HTR-8/SVneo (cell line): ENCODE measurements at places on chromosomes 3 and 15.
A peak's percentile ranks its signal among the peaks of the same experiment; 100 is the strongest.

GRCh38 chr15:67066959-67067853 lies 1.8 kb downstream of the SMAD3 start:
- DNase-seq: no peak

DNA sequence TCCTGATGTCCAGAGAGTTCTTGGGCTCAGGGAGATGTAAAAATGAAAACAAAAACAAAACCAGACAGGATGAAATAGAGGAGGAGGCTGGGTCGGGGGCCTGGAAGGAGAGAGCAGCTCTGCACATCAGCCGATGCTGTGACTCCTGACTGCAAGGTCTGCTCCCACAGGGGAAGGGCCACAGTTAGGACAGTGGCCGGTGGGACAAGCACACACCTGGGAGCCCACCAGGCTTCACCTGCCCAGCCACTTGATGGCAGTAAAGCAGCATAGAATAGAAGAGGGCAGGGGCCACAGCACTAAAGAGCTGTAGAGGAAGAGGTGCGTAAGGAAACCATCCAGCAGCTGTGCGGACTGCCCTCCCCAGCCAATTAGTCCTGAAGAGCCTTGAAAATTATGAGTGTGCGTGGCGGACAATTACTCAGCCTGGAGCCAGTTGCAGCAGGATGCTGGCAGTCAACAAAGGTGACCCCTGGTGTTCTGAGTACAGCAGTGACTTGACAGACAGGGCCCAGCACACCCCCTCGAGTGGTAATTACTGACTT lies 29.8 kb downstream of the ALS2CL start:
- no peak for DNase-seq

GRCh38 chr3:190853464-190853863 lies 9.0 kb downstream of the GMNC start:
- DNase-seq: no peak

- DNase-seq: peak; percentile 45
These were observed 15.4 kb upstream of the ZNF774 start for GRCh38 chr15:90336705-90337141.

DNA sequence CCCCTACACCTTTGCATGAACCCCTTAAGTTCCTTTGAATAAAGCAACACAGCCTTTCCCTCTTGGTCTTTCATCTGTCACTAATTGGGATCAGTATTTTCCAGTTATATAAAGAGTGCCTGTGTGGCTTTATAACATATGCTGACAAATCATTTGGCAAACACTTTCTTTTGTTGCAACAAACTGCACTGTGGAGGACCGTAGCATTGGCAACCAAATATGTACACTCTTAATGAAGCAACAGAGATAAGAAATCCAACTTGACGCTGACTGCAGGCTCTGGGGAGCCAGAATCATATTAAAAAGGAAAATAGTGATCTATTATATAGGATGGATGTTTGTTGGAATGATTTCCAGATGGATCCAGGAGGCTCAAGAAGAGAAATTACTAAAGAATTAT lies 120.1 kb upstream of the PRICKLE2 start:
- no peak for DNase-seq

DNA sequence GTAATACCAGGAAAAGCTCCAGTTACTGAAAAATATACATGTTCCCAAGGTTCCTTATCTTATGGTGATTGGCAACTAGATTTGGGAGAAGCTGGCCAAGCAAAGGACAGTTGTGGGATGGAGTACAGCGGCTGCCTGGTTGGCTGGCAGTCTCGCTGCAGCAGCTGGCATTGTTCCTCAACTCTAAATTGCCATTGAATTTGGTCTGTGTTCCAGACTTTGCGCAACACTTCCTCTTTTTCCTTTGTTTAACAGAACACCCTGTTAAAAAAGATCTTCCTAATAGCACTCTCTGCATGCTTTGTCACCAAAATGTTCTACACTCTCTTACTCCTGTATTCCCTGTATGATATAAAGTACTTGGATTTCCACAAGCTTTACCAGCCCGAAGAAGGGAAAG lies 420.6 kb upstream of the RBMS3 start:
- DNase-seq: no peak

DNA sequence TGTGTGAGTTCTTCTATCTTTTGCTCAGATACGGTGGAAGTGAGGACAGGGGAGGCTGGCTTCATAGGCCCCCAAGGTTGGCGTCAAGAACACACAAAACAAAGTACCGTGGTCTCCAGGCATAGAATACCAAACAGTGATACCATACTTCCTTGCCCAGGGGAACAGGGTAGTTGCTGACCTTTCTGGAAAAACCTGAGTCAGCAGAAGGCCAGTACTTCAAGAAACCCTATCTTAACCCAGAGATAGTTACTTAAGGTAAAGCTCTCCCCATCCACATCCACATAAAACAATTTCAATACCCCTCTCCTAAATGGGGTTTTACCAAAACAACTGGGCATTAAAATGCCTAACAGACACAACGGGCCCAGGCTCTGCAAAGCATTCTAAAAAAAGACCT lies 29.6 kb upstream of the RPS17 start:
- no peak for DNase-seq

GRCh38 chr3:35492841-35493240 lies 146.5 kb upstream of the ARPP21 start:
- DNase-seq: no peak

- no peak for DNase-seq
These were observed 14.8 kb downstream of the GNB4 start for GRCh38 chr3:179436517-179436916.

DNA sequence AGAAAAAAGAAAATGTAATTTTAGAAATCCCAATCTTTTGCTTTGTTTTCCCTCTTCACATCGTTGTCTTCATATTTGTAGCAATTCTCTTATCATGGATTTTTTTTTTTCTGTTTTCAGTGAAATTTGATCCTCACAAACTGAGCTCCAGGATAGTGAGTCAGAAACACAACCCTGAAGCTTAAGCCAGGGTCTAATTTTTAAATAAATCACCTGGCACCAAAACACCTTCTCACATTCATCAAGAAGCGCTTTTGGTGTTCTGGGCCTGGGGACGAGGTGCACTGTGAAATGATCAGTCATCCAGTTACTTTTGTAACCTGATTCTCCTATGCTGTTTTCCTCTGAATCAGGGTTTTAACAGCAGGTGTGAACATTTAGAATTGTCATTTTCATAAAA lies 87.7 kb downstream of the REC114 start:
- no peak for DNase-seq

DNA sequence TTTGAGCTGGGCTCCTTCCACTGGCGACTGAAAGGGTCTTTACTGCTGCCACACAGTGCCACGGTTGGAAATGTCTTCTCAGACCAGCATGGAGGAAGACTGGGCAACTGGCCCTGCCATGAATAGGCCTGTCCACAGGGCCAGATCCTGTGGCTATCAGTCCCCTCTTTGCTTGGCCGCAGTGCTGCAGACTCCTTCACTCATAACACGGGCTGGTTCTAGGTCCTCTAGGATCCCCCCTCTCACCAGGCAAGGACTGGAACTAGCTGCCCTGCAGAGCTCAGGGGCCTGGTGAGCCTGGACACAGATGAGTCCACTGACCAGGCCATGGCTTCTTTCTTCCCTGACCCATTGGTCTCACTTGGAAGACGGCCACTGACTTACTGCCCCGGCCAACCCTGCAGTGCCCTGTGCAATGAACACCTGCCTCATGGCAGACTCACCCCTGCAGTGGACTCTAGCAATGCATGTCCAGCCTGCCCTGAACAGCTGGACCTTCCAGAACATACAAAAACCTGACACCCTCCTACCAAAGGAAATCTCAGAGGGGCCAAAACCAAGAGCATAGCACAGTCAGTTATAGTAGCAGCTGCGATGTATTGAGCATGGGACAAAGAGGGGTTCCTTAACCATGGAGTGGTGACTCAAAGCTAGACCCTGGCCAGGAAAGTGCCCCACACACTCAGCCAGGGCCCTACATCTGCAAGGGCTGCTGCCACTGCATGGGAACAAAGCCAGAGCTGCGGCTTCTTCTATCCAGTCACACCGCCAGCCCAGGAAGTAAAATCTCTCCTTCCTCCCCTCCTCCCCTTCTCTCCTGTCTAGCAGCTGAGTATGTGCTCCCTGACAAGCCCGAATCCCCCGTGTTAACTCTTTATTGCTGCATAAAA lies 72.1 kb upstream of the ITGA11 start:
- DNase-seq: no peak

DNA sequence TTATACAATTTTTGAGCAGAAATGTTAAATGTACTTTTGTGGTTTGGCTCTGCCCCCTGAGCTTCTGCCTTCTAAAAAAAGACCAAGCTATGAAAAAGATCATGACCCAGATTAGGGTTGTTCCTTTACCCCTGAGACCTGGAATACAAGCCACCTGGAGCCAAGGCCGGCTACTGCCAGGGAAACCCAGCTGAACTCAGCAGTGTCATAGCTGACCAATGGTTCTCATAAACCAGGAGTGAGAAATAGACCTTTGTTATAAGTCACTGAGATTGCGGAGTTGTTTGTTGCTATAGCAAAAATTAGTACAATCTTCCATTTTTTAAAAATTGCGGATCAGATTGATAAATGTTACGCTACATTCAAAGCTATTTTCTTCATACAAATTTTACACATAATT lies 1261.7 kb downstream of the ROBO1 start:
- no peak for DNase-seq

GRCh38 chr15:64460724-64461720 lies 644 bp downstream of the ZNF609 start:
- peak; percentile 65 for DNase-seq

GRCh38 chr15:67808821-67809220 lies 16.5 kb upstream of the SKOR1 start:
- no peak for DNase-seq

DNA sequence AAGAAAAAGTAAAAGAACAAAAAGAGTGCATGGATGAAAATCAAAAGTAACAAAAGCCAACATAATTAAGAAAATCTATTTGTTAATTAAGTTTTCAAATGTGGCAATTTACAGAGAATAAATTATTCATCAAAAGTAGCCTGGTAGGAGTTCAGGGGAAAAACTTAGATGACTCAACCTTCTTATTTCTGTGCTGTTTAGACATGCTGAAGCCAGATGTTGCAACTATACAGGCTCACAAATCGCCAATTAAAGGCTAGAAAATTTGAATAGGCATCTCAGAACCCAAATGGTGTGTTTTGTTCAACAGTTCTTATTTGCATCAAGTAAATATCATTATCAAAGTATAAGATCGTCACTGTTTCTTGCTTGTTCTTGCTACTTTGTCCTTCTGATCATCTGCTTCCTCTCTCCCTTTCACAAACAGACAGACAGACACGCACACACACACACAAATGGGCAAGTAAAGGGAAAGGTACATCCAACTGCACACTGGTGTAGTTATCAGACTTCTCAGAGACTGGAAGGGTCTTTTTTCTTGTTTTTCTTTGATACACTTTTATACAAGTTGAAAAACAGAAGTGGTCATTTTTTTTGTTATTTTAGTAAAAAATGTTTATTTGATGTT lies 572.2 kb downstream of the MECOM start:
- DNase-seq: no peak

DNA sequence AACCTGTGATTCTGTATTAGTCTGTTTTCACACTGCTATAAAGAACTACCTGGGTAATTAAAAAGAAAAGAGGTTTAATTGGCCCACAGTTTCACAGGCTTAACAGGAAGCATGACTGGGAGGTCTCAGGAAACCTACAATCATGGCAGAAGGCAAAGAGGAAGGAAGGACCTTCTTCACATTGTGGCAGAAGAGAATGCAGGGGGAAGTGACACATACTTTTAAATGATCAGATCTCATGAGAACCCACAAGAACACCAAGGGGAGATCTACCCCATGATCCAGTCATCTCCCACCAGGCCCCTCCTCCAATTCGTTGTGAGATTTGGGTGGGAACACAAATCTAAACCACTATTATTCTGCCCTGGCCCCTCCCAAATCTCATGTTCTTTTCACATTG lies 6.1 kb downstream of the ZKSCAN7 start:
- DNase-seq: no peak

DNA sequence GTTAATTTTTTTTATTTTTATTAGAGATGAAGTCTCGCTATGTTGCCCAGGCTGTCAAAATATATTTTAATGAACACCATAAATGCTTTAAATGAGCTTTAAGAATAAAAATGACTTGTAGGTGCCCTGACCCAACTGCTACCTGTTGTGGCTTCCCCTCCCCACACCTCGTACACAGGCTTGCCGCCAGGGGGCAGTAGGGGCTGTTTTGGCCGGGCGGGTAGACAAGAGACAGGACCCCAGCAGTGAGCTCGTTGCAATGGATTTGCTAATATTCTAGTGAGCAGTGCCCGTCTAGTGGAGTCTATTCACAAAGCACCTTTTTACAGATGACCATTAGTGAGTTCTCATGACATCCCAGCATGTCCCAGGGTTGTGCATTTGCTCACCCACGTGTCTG lies 418.1 kb downstream of the OCA2 start:
- no peak for DNase-seq

DNA sequence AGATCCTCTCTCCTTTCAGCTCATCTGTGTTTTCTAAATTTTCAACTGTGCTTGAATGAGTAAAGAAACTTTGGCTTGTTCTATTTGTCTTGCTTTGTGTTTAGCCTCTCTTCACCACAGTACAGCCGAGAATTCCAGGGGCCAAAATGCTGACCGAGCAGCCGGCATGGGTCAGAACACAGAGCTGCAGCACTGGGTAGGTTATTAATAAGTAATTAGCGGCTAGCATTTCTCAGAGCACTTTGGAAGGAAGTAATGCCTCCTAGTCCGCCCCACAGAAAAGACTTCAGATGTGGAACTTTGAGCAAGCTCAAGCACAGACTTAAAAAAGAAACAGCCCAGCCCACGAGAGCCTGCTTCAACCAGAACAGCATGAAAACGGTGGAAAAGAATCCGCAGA lies 343.9 kb downstream of the ARRDC4 start:
- no peak for DNase-seq

DNA sequence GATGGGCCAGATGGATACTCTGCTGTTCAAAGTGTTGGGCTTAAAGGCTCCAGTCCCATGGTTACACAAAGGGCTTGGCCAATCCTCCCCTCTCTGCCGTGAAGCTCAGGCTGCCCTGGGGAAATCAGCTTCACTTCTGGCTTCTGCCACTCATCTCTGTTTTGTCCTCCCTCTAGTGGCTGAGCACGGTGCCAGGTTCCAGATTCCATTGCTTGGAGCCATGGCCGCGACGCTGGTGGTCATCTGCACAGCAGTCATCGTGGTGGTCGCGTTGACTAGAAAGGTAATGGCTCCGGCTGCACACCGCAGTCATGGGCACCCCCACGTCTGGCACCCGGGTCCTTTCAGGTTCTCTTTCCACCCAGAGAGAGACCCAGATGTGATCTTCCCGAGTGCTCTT lies 5.6 kb downstream of the TIGIT start:
- peak; percentile 25 for DNase-seq

DNA sequence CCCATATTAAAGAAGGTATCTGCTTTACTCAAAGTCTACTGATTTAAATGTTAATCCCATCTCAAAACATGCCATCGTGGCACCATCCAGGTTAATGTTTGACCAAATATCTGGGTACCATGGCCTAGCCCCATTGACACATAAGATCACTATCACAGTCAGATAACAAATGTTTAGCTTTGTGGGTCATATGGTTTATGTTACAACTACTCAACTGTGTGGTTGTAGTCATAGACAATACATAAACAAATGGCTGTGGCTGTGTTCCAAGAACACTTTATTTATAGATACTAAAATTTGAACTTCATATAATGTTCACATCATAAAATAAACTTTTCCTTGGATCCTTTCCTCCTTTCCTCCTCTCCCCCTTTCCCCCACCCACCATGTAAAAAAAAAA lies 9.8 kb upstream of the SNRPN start:
- no peak for DNase-seq

- DNase-seq: no peak
These were observed 53.7 kb downstream of the BDH1 start for GRCh38 chr3:197501879-197502620.
